ENCODE measurements at places on chromosomes 3 and 15. TPM values are rescaled to one million over a fixed set of nuclear protein-coding genes. Genes with fewer than 3 reads are reported as not detected.

Gene INO80
- 23.7 TPM for total RNA-seq

Gene CCK
- 1.1 TPM for total RNA-seq

Gene CCR3
- not detected for total RNA-seq

Gene CSPG5
- total RNA-seq = 0.26 TPM

Gene COL6A5
- total RNA-seq = not detected

Gene PLXNB1
- 90.4 TPM for total RNA-seq

Gene SLC12A1
- not detected for total RNA-seq

Gene CKMT1B
- 43.7 TPM for total RNA-seq

Gene SLC9C1
- not detected for total RNA-seq

Gene KLHL6
- total RNA-seq = under 0.01 TPM

Gene MYH15
- total RNA-seq = under 0.01 TPM

Gene ZMAT3
- 15.3 TPM for total RNA-seq

Gene TIGIT
- total RNA-seq = not detected

Gene PLXNA1
- 42.1 TPM for total RNA-seq

All from bronchial epithelial cell (primary cell).